A172 (cell line): ENCODE measurements at places on chromosomes 4 and X. TPM values are rescaled to one million over a fixed set of nuclear protein-coding genes. Genes with fewer than 3 reads are reported as not detected.

GRCh38 chrX:68079961-68080360, 353.3 kb downstream of the OPHN1 start:
- no peak for DNase-seq

DNA sequence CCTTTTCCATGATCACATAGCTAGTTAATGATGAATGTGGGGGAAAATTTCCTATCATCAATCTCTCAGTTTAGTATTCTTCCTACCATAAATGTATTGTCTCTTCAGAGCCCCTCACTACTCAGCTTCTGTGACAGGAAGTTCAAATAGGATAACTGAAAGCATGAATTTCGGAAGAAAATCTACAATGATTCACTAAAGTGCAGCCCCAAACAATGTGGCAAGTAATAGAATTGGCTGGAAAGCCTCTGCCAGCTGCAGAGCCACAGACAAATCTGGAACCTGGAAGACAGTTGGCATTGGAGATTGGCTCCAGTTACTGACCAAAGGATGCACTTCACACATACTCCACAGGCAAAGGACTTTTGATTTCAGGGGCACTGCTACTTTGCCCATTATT, 35.2 kb downstream of the EGF start:
- no peak for DNase-seq

DNA sequence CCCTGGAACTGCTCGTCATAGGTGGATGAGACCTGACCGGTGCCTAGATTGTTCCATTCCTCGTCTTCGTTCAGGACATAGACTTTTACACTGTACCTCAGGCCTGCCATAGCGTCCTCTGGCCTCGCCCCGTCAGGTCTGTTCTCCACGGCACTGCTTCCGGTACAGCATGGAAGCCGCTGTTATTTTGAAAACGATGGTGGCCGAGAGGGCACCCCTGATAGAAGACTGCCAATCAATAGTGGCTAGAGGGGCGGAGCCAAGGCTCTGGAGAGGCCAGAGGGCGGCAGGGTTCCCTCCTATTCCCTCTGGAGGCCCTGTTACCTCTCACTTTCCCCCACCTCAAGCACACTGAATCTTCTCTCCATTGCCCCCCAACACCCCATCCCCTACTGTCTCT, at the start of gene PPP4R3C:
TSS of gene PPP4R3C (minus strand) at position 155 of the 400 bp plus-strand sequence. CDS start at position 110, 45 bp downstream.
- no peak for DNase-seq

The PAK3 gene
- total RNA-seq = 0.07 TPM in 1 of 2 replicates, not detected in the other

- peak; percentile 25 for DNase-seq
Measured at GRCh38 chr4:155805016-155805415, 46.2 kb downstream of the GUCY1B1 start.

The USP26 gene
- not detected in 2 replicates for total RNA-seq

DNA sequence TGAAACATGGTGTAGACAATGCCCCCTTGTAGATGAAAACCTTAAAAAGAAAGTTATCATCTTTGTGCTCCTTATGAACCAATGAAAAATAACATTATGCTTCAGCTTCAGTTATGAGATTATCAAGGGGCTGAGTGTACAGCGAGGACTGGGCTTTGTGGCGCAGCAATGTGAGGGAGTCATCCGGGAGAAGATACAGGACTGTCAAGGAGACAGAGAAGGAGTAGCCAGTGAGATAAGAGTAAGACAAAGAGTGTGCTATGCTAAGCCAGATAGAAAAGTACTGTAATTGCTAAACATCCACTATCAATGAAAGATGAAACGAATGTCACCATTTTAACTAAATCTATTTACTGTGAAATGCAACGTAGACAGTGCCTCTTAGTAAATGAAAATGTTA, 3.6 kb upstream of the KLHL15 start:
- no peak for DNase-seq
